Midbrain (tissue), 1 donor: ENCODE measurements at places on chromosomes 2 and 18.
A peak's percentile ranks its signal among the peaks of the same experiment; 100 is the strongest.

DNA sequence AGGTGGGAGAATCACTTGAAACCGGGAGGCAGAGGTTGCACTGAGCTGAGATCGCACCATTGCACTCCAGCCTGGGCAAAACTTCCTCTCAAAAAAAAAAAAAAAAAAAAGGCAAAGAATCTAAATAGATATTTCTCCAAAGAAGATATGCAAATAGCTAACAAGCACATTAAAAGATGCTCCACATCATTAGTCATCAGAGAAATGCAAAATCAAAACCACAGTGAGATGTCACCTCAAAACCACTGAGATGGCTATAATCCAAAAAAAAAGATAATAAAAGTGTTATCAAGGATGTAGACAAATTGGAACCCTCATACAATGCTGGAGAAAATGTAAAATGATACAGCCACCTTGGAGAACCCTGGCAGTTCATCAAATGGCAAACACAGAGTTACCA lies 8.4 kb downstream of the ST8SIA5 start:
- no peak for DNase-seq

DNA sequence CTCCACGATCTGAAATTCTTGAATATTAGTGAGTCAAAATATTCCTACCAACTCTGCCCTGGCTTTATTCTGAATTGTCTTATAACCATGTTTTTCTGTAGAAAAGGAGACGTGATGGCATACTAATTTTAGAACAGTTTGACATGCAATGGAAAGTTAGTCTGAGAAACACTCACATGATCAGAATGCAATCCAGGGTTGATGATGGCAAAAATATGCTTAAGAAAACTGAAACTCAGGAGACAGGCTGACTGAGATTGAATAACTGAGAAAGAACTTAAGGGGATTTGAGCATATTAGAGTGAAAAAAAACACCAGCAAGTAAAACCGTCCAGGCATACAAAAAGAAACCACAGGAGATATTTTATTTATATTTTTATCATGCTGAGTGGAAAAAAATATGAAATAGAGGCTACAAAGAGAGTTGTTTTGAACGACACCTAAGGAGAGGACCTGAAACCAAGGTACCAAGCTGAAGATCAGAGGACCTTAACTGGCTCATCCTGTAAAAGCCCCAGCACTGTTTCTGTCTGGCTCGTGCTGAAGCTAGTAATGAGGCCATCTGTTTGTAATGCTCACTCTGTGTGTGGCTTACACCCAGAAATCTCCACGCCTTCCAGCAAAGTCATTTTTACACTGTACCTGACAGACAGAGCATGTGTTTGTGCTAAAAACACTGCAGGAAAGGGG lies 437.2 kb upstream of the PKDCC start:
- DNase-seq: no peak

DNA sequence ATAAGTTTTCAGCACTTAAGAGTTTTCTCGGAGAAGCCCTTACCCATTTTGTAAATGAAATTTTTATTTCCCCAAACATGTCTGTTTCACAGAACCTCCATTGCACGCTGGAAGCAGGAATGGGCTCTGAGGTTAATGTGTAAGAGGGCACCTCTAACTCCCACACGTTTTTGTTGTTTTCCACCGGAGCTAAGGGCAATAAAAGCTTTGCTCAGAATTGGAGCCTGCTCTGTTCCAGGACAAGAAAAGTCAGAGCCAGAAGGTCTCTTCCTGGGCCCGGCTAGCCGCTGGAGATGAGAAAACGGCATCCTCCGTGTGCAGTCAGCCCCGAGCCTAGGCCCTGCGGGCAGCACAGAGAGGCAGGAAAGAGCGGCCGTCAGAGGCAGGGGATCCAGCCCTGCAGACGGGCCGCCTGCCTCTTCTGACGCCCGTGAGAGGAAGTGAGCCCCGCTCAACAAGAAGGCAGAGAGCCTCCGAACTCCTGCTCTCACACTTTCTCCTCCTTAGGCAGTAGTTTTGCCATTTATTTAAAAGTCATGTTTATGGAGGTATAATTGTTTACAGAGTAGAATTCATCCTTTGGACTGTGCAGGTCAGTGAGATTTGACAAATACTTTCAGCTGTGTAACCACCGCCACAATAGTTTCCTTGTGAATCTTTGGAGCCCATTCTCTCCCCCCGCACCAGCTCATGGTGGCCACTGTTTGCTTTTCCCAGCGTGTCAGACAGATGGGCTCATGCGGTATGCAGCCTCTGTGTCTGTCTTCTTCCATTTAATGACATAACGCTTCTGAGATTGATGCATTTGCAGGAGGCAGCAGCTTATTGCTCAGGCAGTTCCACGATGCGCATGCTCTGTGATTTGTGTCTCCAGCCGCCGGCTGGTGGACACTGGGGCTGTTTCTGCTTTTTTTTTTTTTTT lies 117.3 kb downstream of the GALR1 start:
- peak; percentile 76 for DNase-seq

- no peak for DNase-seq
These were observed 7.4 kb upstream of the POLI start for GRCh38 chr18:54261894-54262293.

- peak; percentile 79 for DNase-seq
These were observed 227.6 kb downstream of the SUCLG1 start for GRCh38 chr2:84231478-84231877.

GRCh38 chr2:196965651-196966050 lies 39.1 kb upstream of the PGAP1 start:
- DNase-seq: no peak

- no peak for DNase-seq
These were observed 63.5 kb downstream of the ARHGAP15 start for GRCh38 chr2:143192716-143193115.

DNA sequence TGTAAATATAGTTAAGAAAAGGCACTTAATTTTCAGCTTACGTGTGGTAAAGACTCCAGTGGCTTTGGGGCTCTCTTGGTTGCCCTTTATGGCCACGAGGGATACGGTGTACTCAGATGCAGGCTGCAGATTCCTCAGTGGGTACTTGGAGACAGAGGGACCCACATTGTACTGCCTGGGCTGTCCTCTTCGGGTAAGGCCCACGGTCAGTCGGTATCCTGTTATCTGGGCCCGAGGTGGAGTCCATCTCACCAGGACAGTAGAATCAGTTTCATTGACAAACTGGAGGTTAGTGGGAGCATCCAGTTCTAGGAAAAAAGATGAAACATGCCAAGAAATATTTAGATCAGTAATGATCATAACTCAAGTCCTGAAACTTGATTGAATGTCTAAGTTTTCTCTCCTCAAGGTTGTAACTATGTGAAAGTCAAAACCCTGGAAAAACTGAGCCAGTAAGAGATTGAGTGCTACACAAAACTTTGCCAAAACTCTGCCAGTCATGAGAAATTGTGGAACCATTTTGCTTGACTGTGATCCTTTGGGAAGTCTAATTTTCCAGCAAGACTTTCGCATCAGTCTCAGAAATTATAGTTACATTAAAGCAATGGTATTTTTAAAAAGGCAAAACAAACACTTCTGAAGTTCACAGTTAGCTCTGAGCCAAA lies 31.4 kb downstream of the FN1 start:
- no peak for DNase-seq

- no peak for DNase-seq
These were observed 302.0 kb downstream of the NCKAP5 start for GRCh38 chr2:133266041-133266925.

GRCh38 chr2:86193901-86194567 lies 1.2 kb downstream of the IMMT start:
- DNase-seq: no peak

- no peak for DNase-seq
These were observed 16.9 kb upstream of the SULT1C2 start for GRCh38 chr2:108271691-108272253.

GRCh38 chr18:48569139-48569914 lies 30.5 kb downstream of the CTIF start:
- DNase-seq: no peak

DNA sequence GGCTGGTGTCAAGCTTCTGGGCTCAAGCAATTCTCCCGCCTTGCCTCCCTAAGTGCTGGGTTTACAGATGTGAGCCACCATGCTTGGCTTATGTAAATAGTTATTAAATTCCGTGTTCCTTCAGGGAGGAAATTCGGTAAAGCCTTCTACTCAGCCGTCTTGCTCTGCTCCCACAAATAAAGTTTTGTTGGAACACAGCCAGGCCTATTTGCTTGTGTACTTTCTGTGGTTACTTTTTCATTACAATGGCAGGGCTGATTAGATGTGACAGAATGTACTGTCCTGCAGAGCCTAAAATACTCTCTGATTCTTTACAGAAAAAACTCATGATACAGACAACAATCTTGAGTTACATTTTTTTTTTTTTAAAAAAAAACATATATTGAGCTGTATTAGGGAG lies 68.8 kb upstream of the TACR1 start:
- no peak for DNase-seq

- DNase-seq: no peak
These were observed 55.5 kb downstream of the EMILIN2 start for GRCh38 chr18:2902327-2902726.

DNA sequence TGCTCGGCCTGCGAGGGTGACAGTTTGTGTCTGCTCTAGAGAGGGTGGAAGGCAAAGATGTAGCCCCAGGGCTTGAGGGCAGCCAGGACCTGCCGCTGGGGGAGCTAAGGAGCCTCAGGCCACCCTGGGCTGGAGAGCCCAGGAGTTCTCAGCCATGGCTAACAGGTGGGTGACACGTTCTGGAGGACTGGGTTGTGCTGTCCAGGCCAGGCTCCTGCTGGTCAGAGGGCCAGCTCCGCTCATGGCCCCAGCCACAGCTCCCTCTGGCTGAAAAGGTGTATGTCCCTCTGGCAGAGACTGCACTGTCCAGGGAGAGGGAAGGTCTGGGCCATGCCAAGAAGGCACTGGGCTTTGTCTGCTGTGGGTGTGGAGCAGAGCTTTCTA lies 19.2 kb downstream of the TMEM185B start:
- DNase-seq: no peak

DNA sequence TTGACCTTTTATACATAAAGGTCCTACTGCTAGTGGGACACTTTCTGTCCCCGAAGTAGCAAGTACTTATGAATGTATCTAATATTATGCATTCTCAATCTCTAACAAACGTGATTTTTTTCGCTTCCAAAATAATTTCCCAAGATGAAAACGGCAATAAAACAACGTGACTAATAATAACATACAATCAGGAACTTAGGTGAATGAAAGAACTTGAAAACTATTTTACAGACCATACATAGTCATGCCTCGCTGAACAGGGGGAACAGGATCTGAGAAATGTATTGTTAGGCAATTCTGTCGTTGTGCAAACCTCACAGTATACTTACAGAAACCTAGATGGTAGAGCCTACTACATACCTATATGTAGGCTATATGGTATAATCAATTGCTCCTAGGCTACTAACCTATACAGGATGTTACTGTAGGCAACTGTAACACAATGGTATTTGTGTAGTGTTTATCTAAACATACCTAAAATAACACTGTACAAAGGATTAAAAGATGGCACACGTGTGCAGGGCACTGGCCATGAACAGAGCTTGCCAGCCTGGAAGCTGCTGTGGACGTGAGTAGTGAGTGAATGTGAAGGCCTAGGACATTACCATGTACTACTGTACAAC lies 2.5 kb downstream of the RTN4 start:
- DNase-seq: peak; percentile 58

DNA sequence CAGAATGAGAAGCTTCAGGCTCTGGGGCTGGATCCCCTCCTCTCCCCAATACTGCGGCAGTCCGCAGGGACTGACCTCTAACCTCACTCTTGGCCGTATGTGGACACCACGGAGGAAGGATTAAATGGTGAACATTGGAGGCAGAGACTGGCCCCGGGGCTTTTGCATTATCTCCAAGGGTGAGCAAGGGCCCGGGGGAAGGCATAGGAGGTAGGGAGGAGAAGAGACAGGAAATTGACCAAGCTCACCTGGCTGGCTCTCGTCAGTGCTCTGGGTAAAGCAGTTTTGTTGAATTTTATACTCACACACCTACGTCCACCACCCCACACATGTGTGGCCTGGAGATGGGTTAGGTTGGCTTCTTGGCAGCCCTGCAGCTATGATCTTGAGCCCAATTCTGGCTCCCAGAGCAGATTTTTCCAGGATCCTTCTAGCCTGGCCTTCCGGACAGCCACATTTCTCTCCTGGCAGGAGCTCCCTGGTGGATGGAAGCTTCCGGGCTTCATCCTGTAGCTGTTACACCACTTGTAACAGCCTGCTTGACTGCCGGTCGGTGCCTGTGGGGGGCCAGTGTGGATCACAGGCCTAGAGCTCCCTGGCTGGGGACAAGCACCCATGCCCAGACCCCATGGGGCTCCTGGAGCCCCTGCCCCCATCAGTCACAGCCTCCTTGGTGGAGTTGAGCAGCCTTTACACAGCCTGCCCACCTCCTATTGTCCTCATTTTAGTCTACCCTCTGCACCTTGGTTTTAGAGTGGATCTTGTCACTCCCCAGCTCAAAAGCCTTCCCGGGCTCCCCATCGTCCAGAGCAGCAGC lies 7.6 kb downstream of the ITM2C start:
- no peak for DNase-seq

- DNase-seq: no peak
These were observed 441.6 kb downstream of the ERBB4 start for GRCh38 chr2:212097001-212097400.

DNA sequence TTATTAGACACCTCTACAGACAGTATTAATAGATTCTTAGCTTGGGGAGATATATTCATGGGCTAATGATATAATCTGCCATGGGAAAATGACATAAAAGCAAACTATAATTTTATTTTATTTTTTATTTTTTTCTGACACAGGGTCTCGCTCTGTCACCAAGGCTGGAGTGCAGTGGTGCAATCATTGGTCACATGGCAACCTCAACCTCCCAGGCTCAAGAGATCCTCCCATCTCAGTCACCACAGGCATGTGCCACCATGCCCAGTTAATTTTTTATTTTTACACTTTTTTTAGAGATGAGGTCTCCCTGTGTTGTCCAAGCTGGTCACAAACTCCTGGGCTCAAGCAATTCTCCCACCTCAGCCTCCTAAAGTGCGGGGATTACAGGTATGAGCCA lies 39.3 kb downstream of the RTN4 start:
- no peak for DNase-seq

GRCh38 chr18:57410749-57411148 lies 24.4 kb upstream of the ONECUT2 start:
- DNase-seq: no peak

DNA sequence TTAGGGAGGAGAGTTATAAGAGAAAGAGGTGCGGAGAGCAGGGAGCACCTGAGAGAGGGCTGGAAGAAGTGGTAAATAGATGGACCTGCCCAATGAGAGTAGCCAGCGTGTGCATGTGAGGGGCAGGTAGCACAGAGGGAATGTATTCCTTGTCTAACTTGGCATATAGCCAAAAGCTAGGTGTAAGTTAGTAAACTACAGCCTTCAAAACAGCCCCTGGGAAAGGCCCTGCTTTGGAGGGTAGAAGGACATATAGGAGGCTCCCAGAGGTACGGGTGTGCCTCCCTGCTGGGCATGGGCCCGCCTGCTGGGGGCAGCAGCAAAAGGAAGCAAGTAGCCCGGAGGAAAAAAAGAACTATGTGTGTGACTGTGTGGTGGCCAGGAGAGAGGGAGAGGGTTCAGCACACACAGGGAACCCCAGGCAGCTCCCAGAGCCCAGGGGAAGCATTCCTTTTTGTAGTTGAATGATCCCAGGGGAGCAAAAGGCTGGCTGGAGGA lies 48.0 kb downstream of the TCF7L1 start:
- DNase-seq: no peak
